ENCODE measurements at places on chromosomes 2 and 18.
A peak's percentile ranks its signal among the peaks of the same experiment; 100 is the strongest.

DNA sequence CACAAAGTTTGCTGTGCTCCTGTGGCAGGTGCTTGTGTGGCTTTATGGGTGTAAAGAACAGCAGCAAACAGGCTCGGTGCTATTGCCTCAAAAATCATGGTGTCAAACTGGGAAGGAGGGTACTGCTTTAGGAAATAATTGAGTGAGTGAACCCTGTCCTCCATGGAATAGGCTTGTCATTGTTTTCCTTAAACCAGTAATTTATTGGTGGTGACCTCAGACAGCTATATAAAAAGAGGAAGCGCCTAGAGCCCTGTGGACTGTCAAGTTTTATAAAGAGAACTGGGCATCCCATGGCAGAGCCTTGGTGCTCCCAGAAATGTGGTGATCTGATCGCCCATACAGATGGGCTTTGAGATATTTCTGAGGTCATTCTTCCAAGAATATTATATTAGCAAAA is 4.7 kb upstream of the CXCR4 start:
- no peak for DNase-seq

DNA sequence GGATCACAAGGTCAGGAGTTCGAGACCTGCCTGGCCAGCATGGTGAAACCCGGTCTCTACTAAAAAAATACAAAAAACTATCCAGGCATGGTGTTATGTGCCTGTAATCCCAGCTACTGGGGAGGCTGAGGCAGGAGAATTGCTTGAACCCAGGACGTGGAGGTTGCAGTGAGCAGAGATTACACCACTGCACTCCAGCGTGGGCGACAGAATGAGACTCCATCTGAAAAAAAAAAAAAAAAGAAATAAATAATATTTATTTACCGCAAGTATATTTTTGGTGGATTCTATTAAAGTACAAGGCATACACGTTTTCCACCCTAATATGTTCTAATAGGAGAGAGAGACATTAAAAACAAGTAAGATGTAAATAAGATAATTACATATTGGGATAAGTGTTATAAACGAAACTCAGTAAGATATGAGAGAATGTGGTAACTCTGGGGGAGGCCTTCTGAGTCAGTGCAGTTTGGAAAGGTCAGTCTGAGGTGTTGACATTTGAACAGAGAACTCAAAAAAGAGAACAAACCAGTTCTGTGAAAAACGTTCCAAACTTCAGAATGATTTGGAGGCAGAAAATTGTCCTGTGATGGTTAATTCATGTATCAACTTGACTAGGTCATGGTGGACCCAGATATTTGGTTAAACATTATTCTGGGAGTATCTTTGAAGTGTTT is 8.8 kb upstream of the POLI start:
- DNase-seq, result no peak

- DNase-seq, result peak; percentile 28
Observed at GRCh38 chr2:209577376-209578357, 153.8 kb downstream of the MAP2 start.

DNA sequence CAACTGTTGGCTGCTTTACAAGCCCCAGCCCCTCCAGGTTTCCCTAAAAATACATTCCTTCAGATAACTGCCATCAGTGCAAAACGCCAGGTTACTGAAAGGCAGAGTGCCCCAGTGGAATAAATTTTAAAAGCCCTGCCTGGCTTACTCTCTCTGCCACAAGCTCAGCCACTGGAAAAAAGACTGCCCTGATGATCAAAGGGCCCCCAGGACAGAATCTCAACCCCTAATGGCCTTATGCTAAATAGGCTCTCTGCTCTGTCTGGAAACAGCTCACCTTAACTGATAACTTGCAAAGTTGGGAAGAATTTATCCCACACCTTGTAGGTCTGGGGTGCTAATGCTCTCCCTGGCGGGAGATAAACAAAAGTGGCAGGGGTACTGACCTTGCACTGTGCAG is 33.9 kb downstream of the CFAP53 start:
- DNase-seq, result no peak
